ENCODE measurements at places on chromosomes 4 and X. TPM values are rescaled to one million over a fixed set of nuclear protein-coding genes. Genes with fewer than 3 reads are reported as not detected.

Gene TRIM75
- total RNA-seq = not detected

Gene LNX1
- 5.3 TPM for total RNA-seq

DNA sequence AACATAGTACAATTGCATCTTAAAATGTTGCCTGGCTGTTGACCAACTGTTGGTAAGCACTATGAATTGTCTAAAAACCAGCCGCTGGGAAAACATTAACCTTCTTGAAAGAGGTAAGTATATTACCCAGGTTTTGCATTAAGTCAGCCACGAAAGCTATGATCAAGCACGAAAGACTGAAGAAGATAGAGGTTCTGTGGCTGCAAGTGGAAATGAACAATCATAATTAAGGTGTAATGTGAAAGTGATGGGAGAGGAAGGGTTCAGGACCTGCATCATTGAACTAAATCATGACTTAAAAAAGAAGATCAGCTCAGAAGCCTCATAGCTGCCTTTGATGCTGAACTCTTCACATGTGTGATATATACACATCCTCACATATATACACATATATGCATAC, 341.0 kb downstream of the NR3C2 start:
- no peak for DNase-seq

- DNase-seq = no peak
These were observed 8.7 kb downstream of the ATP11C start for GRCh38 chrX:139924069-139924695.

GRCh38 chr4:59037812-59038211, 1927.6 kb upstream of the IGFBP7 start:
- DNase-seq = no peak

GRCh38 chr4:126627255-126627654, 1005.5 kb upstream of the INTU start:
- DNase-seq = no peak

DNA sequence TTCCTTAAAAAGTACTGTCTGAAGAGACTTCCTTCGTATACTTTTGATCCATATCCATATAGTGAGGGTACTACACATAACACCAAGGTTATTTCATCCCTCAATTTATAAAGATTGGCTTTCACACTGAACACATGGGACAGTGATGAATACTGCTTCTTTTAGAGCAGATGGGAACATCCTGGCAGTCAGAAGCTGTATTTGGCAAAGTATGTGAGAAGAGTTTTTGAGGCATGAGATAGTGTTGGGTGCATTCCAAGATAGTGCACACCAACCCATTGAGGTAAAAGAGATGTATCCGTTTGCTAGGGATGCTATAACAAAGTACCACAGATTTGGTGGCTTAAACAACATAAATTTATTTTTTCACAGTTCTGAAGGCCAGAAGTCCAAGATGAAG, 141.1 kb downstream of the MOSPD2 start:
- DNase-seq = no peak

DNA sequence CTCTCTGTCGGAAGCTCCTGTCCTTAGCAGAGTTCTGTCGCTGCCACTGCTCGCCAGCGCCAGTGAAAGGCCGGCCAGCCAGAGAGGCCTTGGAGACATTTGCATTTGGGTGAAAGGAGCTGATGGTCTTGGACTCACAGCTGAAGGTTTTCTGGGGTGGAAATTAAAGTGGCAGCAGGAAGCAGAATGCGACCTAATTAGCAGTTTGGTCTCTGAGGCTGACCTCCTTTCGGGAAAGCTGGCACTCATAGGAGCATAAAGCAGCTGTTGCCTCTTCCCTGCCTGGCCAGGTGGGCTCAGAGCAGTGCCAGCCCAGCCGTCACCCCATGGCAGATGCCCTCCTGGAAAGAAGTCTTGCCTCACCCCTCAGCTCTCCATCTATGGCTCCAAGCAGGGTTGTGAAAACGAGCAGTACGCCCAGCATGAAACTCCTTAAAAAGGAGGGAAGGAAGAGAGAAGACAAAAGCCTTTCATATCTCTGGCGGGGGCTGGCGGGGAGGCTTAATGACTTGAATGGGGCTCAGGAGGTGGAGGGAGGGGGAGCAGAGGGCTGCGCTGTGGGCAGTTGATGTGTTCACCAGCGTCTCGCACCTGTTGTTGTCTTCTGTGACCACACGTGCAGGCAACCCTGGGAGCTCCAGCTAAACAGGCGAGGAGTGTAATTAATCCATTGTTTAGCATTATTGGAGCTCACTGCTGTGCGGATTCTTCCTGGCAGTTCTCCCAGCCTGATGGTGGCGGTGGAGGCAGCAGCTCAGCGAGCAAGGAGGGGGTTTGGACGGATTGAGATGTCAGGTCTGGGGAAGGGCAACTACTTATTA, 264.0 kb downstream of the MID1IP1 start:
- DNase-seq = no peak

- DNase-seq = no peak
These were observed 288.1 kb downstream of the SH3BGRL start for GRCh38 chrX:81489987-81490386.

DNA sequence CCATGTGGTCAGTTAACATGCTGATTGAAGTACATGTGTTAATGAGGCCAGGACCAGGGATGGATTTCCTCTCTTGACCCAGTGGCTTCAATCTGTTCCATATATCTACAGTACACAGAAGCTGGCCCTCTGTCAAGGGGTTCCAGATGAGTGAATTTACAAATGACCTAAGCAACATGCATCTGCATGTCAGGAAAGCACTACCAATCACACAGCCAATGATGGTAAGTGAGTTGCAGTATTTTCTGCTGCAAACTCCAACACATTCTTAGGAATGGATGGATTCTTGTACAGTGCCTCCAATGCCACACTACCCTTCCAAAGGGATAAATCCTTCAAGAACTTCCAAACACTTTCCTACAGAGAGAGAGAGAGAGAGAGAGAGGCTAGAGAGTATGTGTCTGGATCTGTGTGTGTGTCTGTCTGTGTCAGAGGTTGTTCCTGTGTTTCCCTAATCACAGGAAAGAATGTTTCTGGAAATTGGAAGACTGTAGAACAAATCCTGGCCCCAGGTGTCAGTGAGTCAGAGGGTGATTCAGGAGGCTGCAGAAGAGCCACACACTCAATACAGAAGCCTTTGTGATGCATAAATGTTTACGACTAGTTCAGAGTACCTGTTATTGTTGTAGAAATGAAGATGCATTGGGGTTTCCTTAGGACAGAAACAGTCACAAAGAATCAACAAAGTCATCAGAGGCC, 107.5 kb downstream of the GUCY2F start:
- DNase-seq = no peak

DNA sequence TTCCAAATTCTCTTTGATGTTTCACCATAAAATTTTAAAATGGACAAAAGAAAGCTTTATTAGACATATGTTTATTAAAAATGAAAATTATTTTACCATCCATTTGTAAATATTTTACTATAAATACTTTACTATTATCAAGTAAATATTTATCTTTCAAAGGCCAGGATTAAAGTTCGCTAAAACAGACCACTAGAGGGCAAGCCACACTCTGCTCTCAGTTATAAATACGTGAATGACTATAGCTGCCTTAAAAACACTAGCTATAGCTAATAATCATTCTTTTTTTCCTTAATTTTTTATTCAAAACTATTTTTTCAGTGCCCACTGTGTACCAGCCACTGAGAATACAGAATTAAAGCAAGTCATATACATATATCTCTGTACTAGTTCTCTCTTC, 38.6 kb downstream of the UNC5C start:
- DNase-seq = no peak

- no peak for DNase-seq
These were observed 22.2 kb upstream of the GPM6A start for GRCh38 chr4:175834312-175834672.

- no peak for DNase-seq
These were observed 55.4 kb downstream of the NOP14 start for GRCh38 chr4:2907706-2908293.

GRCh38 chr4:110309675-110310074, 111.3 kb upstream of the ELOVL6 start:
- DNase-seq = no peak

All from type B pancreatic cell (in vitro differentiated cells).